ENCODE measurements at places on chromosomes 13 and 19.

DNA sequence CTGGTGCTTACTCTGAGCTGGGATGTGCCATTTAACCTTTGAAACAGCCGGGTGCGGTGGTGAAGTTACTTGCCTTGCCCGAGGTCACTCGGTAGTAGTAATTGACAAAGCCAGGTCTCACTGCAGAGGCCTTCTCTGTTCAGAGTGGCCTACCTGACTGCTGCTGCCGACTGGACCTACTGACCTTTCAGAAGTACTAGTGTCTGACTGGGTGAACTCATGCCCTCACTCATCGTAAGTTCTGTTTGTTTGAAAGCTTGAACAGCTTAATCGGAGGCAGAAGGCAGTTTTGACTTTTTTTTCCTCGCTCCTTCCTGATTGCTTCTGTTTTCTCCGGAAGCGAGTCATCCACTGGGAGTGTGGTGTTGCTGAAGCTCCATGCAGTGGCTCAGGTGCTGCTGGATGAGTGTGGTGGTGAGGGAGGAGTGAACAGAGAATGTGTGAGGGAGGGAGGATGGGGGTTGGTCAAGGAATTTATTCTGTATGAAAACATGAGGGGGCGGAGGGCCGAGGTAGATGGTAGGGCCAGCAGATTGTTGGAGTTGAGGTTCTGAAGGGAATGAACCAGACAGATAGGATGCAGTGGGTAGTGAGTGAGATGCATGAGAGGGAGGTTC, 2.7 kb downstream of the SPINT2 start:
- DNase-seq = no peak

- no peak for DNase-seq
Observed at GRCh38 chr13:110841846-110842245, 73.0 kb downstream of the ANKRD10 start.

- peak; percentile 18 for DNase-seq
Observed at GRCh38 chr13:21673789-21674489, 3.1 kb downstream of the FGF9 start.

GRCh38 chr13:84192125-84192524, 309.9 kb upstream of the SLITRK1 start:
- no peak for DNase-seq

GRCh38 chr13:109694972-109695371, 91.4 kb downstream of the IRS2 start:
- DNase-seq = no peak
